MV-4-11 (cell line): ENCODE measurements at places on chromosomes 2 and 18.

DNA sequence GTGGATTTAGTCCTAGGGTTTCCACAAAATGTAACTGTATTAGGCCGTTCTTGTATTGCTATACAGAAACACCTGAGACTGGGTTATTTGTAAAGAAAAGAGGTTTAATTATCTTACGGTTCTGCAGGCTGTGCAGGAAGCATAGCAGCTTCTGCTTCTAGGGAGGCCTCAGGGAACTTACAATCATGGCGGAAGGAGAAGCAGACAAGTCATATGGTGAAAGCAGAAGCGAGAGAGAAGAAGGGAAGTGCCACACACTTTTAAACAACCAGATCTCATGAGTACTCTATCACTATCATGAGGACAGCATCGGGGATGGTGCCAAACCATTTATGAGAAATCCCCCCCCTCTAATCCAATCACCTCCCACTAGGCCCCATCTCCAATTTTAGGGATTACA, 9.5 kb upstream of the CCDC68 start:
- peak; percentile 91 for DNase-seq

- DNase-seq, result no peak
These were observed 249.7 kb upstream of the OSR1 start for GRCh38 chr2:19607931-19608771.

DNA sequence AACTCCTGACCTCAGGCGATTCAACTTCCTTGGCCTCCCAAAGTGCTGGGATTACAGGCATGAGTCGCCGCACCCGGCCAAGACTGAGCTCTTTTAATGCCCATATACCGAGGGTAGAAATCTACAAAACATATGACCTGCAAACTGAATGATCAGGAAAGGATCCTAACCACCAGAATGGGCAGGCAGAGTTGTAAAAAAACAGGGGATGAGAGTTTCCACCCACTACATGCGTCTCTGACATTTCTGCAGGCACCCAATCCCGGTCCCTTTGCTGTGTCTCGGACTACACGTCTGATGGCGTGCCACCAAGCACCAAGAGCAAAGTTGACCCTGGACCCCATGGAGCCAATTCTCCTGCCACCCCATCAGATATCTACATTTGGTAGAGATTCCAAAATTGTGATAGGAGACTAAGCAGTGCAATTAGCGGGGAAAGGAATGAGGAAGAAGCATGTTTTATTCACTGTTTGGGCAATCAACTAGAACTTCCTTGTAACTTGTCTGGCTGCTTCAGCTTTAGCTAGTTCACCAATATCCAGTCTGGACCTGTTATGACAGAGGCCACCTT, 74.1 kb downstream of the ATP8B1 start:
- peak; percentile 67 for DNase-seq

DNA sequence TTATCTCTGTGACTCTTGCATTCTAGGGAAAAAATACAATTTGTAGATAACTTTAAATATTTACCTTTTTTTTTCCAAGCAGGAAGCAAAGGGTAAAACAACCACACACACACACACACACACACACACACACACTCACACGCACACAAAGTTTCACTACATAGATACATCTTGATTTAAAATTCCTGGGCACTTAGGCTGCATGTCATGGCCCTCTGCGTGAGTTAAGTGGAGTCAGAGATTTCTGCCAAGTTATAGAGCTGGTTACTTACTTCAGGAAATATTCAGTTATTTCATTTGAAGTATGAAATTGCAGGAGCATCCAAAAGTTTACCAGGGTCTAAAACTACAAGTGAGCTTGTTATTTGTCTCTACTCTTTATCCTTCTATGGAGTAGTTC, 612.0 kb downstream of the IRS1 start:
- DNase-seq, result no peak

DNA sequence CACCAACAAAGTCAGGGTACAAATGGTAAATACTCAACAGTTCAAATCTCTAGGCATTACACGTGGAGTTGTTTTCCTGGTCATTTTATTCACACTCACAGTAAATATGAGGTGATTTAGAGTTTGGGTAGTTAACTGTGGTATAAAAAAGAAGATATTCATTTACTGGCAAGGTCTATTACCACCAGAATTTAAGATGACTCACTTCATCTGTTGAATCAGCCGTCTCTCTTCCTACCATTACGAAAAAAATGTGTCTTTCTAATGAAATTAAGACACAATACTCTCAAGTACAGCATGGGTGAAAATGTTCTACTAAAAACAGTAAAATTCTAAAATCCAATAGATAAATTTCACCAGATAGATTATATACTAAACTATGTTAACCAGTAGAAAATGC, 21.0 kb upstream of the GPR75 start:
- no peak for DNase-seq

GRCh38 chr2:214519258-214519818, 108.5 kb downstream of the VWC2L start:
- no peak for DNase-seq

- DNase-seq, result peak; percentile 24
These were observed 56.8 kb downstream of the SRD5A2 start for GRCh38 chr2:31523871-31524492.

DNA sequence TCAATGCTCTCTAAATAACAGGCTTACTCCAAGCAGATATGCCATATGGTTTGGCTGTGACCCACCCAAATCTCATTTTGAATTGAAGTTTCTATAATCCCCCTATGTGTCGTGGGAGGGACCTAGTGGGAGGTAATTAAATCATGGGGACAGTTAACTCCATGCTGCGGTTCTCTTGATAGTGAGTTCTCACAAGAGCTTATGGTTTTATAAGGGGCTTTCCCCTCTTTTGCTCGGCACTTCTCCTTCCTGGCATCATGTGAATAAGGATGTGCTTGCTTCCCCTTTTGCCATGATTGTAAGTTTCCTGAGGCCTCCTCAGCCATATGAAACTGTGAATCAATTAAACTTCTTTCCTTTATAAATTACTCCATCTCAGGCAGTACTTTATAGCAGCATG, 302.7 kb upstream of the ZC3H15 start:
- peak; percentile 31 for DNase-seq

DNA sequence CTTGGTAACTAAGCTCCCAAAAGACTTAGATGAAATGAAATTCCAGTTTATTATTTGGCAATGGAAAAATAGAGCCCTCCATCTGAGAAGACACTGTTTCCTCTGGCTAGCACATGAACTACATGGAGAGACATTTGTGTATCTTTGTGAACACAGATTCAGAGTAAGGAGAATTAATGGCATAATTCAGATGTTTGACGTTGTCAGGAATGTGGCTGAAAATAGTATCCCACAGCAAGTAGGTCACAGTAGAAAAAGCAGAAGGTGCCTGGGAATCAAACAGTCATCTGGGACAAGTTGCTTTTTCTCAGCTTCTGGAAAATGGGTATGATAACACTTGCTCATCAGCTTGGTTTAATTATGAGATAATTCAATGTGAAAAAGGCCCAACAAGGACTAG, 288.6 kb downstream of the PTPRM start:
- no peak for DNase-seq

DNA sequence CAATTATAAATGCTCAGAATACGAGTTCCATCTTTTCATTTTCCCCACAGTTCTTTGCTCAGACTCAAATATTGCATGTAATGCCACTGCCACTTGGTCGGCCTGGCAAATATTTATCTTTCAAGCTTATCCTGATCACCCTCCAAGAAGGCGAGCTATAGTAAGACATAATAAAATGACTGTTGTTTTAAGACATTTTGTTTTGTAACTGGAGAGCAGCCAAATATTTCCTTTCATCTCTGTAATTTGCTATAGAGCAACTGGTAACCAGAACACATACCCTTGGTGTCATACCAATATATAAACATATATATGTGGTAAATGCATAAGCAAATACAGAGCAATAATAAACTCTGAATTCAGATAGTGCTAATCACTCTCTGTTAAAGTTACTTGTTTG, 7.3 kb upstream of the ATL2 start:
- DNase-seq, result no peak

GRCh38 chr18:32096946-32097345, 5.3 kb downstream of the RNF138 start:
- DNase-seq, result no peak

- no peak for DNase-seq
These were observed 176.3 kb upstream of the FOSL2 start for GRCh38 chr2:28216331-28216730.

DNA sequence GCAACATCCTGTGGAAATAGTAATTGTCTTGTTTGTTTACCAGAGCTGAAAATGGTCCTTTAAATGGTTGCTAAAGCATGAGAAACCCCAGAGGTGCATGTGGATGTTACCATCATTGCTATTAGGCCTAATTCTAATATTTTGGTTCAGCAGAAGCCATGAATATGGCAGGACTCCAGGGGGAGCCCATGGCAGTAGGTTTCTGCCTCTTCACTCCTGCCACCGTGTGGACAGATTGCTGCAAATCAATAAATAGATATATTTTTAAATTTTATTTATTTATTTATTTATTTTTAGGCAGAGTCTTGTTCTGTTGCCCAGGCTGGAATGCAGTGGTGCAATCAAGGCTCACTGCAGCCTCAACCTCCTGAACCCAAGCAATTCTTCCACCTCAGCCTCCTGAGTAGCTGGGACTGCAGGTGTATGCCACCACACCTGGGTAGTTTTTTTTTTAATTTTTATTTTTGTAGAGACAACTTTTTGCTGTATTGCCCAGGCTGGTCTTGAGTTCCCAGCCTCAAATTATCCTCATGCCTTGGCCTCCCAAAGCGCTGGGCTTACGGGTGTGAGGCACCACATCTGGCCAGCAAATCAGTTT, 54.9 kb upstream of the CAPN13 start:
- DNase-seq, result peak; percentile 60

DNA sequence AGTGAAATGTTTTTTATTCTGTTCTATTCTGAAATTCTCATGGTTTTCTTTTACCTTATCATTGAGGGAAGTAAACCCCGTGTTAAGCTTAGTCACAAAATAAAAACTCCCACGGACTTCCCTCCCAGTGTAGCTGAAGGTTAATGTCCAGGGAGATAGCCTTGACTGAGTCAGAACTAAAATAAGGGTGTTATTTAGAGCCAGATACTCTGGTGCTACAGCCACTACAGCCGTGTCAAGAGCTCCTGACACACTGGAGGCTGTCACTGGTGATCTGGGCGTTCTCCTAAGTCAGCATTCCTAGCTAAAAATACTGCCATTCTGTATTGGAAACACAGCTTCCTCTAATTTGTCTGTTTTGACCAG, 82.0 kb upstream of the RANBP2 start:
- peak; percentile 36 for DNase-seq

DNA sequence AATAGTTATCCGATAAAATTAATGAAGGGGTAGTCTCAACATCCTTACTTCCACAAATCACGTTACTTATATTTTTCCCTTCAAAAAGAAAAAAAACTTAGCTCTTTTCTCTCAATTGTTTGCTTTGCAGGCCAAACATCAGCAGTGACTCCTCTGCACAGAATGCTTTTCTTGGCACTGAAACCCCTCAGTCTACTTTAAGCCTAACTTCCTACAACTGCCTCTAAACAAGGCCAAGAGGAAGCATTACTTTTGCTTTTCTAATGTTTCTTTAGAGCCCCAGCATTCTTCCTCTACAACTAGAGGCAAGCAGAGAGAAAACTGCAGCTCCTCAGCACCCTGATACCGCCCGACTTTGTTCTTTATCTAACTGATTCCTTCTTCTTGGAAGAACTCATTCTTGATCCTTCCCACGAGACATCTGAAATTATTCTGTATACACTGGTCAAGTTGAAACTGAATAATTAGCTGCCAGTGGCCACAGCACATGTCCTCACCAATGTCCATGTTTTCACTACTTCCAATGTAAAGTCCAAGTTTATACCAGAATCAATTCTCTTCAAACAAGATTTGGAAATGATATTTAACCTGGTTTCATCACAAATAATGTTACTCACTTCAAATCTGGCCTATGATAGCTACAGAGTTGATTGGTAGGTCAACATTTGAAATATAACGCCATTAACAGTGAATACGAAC, 55.3 kb downstream of the DTNB start:
- DNase-seq, result peak; percentile 11

- no peak for DNase-seq
These were observed 361.7 kb downstream of the GPD2 start for GRCh38 chr2:156797832-156798231.

GRCh38 chr2:199757233-199757870, 93.6 kb downstream of the FTCDNL1 start:
- DNase-seq, result no peak

GRCh38 chr2:232483923-232484627, 3.6 kb downstream of the ECEL1 start:
- DNase-seq, result no peak

- peak; percentile 84 for DNase-seq
These were observed 1.0 kb upstream of the ZEB2 start for GRCh38 chr2:144520756-144521487.

GRCh38 chr2:2159336-2159735, 171.7 kb downstream of the MYT1L start:
- no peak for DNase-seq

DNA sequence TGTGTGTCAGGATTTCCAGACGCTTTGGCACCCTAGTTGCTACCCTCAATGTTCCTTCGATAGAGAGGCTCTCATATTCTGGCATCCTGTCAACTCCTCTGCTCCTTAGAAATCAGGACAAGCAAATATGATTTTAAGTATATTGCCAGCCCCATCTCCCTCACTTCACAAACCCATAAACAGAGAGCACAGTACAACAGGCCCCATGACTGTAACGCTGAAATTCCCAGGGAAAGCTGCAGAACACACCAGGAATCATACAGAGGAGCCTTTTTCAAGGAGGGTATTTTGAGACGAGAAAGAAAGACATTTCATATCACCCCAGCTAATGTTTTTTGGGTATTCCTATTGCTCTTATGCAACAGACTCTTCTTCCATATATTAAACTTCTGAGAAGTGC, 162.9 kb downstream of the NAPG start:
- no peak for DNase-seq

- no peak for DNase-seq
These were observed 1187.8 kb upstream of the TMEFF2 start for GRCh38 chr2:193382583-193382982.

DNA sequence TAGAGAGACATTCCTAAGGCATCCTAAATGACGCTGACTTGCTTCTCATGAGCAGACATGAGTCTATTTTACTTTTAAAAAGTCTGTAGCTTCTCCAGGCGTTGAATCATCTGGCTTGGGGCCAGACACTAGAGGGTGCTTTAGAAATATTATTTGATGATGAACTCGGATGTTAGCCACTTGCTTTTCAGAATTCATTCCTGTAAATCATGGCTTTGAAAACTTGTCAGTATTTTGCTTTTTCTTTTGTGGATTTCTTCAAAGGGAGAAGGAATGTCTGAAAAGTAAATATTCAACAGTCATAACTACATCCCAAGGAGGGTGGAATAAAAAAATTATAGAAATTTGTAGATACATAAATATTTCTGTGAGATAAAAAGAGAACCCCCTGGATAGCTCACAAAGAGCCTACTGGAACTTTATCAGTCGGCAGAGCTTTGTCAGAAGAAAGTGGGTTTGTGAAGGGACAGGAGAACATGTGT, 370.8 kb downstream of the OSR1 start:
- no peak for DNase-seq

GRCh38 chr2:237865623-237866041, 6.2 kb downstream of the RAMP1 start:
- DNase-seq, result no peak

GRCh38 chr18:56884511-56884910, 233.4 kb downstream of the WDR7 start:
- no peak for DNase-seq
